ENCODE measurements at places on chromosomes 4 and X.

DNA sequence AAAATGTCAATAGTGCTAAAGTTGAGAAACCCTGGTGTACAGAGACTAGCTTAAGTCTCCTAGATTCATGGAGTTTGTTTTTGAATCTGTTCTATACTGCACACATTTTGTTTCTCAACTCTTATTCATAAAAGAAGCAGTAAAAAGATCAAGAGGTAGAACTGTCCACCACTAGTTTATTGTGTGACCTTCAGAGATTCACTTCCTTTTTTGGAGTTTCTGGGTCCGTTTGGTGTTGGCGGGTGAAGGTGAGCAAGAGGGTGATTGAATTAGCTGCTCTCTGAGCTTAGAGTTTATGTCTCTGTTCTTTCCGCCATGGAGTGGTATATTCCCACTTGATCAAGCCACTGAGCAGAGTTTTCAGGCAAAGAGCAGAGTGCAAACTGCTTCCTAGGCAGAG, 21.4 kb upstream of the PLAC1 start:
- DNase-seq: no peak

DNA sequence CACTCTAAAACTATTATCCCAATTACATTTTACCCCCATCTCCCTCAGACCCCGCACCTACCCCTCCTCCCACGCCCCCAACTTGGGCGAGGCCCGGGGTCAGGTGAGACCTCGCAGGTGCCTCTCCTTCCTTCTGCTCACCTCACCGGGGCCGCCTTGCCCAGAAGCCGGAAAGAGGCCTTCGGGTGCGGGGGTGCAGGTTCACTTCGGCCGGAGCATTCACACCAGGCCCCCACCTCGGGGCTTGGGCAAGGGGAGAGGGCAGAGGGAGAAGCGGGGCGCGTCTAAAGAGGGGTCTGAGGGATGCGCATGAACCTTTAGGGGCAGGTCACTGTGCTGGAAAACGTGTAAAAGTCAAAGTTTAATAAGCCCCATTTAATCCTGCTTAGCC, 427 bp downstream of the ZNF182 start:
- DNase-seq: no peak

DNA sequence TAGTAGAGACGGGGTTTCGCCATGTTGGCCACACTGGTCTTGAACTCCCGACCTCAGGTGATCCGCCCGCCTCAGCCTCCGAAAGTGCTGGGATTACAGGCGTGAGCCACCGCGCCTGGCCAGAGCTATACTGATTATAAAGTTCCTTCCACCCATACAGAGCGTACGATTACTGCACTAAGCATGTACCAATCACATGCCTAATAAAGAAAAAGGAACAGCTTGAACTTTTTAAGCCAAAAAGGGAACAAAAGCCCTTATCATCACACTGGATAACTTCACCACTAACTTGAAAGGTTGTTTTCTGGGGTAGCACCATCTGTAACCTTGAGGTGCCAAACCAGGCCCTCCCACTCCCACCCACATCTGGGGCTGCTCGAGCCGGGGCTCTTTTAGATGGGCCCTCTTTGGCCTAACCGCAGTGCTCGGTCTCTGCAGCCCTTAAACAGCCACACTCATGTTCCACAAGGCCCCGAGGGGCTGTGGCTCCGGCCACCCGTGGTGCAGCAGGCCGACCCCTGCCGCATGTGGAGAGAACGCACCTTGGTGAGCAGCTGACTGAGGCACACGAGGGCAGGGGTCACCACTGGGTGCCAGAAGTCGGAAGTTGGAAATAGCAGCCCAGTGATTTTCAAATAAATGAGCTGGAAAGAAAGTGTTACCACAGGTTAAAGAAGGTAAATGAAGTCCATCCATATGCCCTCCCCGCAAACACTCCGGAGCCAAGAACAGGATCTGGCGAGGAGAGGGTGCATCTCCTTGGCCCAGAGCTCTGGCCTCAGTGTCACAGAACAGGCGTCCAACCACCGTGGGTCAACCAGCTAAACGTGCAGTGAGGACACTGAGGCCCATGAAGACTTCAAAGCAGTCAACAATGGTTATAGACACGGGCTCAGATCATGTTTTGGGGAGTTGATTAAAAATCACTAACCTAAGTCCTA, 18.4 kb downstream of the NOP14 start:
- DNase-seq: no peak

GRCh38 chr4:69321153-69321729, 41.0 kb downstream of the UGT2B28 start:
- no peak for DNase-seq

Data from stimulated activated CD4-positive, alpha-beta T cell treated with anti-CD3 and anti-CD28 coated beads, Interleukin-4, amount 100 ng/mL, for 48 hours (primary cell).